Right renal cortex interstitium (tissue), 3 donors: ENCODE measurements at places on chromosomes 16 and 17. TPM values are rescaled to one million over a fixed set of nuclear protein-coding genes. Genes with fewer than 3 reads are reported as not detected.

The KCNAB3 gene
- 10.2 TPM for polyA plus RNA-seq

The AURKB gene
- polyA plus RNA-seq: 28.6 TPM

The NOD2 gene
- 0.24 TPM for polyA plus RNA-seq

The HEATR9 gene
- not detected for polyA plus RNA-seq

The NLRC5 gene
- 2.3 TPM for polyA plus RNA-seq
